ENCODE measurements at places on chromosomes 6 and 20.

- no peak for DNase-seq
Measured at GRCh38 chr20:59816146-59816738, 117.2 kb downstream of the SYCP2 start.

GRCh38 chr6:152301765-152302568 is 335.2 kb downstream of the SYNE1 start:
- peak; percentile 87 for DNase-seq

- DNase-seq, result no peak
Measured at GRCh38 chr20:35307666-35308653, 15.7 kb upstream of the FAM83C start.

DNA sequence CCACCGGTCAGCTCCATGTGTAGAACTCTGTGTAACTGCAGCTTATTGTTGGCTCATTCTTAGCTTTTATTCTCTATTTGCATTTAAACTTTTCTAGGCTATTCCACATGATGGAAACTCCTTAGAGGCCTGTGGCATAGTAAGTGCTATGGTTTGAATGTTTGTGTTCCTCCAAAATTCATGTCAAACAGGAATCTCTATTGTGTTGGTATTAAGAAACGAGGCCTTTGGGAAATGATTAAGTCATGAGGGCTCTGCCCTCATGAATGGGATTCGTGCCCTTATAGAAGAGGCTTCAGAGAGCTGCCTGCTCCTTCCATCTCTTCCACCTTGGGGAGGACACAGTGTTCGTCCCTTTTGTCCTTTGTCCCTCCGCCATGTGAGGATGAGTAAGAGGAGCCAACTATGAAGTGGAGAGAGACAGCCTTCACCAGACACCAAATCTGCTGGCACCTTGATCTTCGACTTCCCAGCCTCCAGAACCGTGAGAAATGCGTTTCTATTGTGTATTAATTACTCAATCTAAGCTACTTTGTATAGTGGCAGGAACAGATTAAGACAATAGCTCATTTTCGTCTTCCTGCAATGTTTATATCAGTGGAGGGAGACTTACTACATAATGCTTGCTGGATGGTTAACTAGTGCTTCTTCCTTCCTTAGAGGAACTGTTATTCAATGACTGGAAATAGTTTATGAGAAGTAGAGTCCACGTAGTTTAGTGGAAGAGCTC is 361.1 kb downstream of the FARS2 start:
- DNase-seq, result no peak

- DNase-seq, result no peak
Measured at GRCh38 chr20:33273117-33273851, 9.7 kb upstream of the BPIFB1 start.

DNA sequence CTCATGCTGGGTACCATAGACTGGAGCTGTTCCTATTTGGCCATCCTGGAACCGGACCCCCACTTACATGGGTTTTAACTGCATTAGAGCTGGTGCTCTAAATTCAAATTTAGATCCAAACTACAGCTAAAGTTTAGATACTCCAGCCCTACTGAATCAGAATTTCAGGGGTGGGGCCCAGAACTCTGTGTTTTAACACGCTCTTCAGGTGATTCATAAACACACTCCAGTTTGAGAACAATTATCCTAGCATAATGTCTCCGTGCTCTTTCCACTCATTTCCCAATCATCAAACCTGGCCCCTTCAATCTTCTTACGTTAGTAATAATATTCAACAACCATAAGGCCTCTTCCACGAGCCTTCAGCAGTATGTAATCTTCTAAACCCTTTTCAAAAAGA is 15.3 kb downstream of the TRPC4AP start:
- no peak for DNase-seq

DNA sequence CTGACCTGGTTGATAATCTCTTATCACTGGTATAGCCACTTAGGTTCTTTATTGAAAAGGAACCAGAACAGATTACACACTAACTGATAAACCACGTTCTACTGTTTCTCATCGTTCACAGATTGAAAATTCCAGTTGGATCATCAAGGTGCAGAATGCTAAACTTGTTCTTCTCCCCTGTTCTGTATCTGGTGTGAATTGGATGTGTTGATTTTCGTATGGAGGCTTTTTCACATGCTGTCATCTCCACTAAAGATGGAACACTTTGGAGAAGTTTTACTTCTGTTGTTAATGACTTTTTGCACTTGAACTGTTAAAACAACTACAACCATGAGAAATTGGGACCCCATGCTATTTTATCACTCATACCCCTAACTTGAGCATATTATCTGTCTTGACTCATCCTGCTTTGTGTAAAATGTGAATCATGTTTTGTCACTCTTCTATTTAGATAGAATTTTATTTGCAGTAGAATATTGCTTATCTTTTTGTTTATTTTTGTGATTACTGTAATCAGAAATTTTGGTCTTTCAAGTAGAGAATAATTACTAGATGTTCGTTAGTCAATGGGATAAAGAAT is 17.5 kb downstream of the VAPB start:
- DNase-seq, result no peak

- no peak for DNase-seq
Measured at GRCh38 chr20:62545901-62546525, 70.2 kb upstream of the GATA5 start.

DNA sequence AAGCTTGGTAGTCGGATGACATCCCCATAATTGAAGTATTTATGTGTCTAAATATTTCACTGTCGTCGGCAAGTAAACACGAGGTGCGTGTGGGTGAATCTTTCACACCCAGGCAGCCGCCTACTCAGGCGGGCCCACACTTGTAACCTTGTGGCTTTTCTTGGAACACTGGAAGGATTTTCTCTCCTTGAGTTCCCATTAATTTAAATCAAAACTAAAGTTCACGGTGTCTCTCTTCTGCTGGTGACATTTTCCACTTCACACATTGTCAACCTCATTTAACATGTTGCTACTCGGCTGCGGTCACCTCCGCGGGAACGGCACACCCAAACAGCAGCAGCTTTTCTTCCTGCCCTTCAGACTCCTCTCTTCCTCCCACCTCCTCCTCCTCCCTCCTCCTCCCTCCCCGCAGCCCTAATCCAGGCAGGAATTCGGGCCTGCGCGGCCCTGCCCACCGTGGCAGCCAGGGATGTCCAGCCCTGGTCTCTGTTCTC is 336.6 kb downstream of the QKI start:
- no peak for DNase-seq

GRCh38 chr20:1478566-1478965 is 11.9 kb upstream of the NSFL1C start:
- DNase-seq, result no peak

- DNase-seq, result no peak
Measured at GRCh38 chr6:33759887-33760629, 13.4 kb upstream of the IP6K3 start.

- DNase-seq, result no peak
Measured at GRCh38 chr6:107121964-107122495, 6.7 kb upstream of the BEND3 start.

DNA sequence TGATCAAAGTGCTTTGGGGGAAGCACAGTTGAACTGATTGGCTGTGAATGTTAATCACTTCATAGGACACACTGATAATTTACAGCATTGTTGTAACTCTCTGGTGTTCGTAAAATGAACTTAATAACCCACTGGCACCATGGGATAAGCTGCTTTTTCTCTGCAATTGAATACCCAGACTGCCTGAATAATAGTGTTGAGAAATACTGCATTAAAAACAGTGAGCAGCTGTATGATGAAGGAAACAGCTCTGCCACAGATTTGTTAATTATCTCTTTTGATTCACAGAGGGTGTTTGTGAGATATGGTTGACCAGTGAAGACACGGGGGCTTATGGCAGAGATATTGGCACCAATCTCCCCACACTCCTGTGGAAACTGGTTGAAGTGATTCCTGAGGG is 420.9 kb downstream of the CDKAL1 start:
- DNase-seq, result no peak

DNA sequence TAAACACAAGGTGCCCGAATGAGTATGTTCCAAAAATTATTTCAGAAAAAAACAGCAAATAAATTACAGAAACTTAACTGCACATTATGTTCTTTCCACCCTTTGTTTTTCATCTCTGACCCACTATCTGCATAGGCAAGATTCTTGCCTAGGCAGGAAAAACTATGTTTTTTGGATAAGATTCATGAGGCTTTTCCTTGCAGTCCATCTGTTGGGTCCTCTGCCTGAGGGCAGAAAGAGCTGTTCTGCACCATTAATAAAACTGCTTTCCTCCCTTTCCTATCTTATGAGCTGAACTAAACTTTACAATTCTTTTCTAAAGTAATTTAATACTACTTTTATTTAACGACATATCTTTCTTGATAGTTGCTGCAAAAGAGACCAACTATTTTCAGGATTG is 21.1 kb downstream of the ENPP1 start:
- no peak for DNase-seq

- DNase-seq, result no peak
Measured at GRCh38 chr6:26232940-26233648, 131.9 kb upstream of the BTN3A2 start.

DNA sequence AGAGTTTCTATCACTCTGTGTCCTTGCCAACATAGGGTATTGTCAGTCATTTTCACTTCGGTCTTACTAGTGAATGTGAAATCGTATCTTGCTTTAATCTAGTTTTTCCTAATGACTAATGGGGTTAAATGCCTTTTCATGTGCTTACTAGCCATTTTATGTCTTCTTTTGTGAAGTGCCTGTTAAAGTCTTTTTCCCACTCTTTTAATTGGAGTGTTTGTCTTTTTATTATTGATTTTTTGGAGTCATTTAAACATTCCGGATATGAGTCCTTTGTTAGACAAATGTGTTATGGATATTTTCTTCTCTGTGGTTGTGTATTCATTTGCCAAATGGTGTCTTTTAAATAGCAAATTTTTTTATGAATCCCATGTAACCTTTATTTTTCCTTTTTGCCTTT is 194.6 kb downstream of the CDH26 start:
- no peak for DNase-seq

- DNase-seq, result no peak
Measured at GRCh38 chr6:17392978-17393891, at the start of gene CAP2. Gene CAP2 (plus strand): TSS chr6:17393595. CDS start chr6:17421556, 27,961 bp downstream.

DNA sequence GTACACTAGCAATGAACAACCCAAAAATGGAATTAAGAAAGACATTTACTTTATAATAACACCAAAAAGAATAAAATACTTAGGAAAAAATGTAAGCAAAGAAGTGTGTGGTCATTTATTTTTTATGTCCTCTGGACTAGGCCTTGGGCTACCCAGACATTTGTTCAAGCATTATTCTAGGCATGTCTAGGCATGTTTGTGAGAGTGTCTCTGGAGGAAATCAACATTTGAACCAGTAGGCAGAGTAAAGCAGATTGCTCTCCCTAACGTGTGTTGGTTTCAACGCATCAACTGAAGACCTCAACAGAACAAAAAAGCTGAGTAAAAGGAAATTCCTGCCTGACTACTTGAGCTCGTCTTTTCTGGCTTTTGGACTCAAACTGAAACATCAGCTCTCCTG is 84.5 kb downstream of the ANKEF1 start:
- DNase-seq, result peak; percentile 58

DNA sequence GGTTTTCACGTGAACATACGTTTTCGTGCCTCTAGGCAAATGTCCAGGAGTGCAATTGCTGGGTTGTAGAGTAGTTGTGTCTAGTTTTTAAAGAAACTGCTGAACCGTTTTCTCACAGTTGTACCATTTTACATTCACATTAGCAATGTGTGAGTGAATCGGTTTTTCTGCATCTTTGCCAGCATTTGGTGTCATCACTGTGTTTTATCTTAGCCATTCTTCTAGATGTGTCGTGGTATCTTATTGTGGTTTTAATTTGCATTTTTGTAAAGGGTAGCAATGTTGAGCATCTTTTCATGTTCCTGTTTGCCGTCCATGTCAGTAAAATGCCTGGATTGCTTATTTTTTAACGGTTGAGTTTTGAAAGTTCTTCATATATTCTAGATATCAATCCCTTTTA is 10.2 kb downstream of the DOK5 start:
- DNase-seq, result no peak

DNA sequence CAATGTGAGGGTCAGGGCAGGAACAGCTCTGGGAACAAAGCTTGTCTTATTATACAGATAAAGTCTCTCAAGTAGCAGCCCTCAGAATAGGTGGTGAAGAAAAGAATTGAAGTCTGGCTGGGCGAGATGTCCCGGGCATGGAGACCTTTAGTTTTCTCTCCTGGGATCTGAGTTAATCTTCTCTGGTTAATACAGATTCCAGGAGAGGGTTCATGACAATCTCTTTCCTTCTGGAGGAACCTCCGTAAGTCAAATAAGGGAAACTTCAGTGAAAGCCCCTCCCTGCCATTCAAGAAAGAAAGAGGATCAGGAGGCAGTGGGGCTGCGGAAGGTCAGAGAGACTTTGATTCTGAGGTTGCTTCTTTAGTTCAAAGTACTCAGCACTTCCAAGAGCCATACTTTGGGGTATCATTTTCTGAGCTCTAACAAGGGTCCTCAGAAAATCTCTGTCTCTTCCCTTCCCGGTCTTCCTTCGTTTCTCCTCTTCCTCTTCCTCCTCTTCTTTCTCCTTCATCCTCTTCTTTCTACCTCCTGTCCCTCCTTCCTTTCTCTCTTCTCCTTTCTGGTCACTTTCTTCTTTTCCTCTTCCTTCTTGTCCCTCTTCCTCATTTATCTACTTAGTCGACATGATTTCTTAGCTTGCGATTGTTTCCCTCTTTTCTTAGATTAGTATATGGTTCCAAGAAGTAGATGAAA is 4.6 kb upstream of the ZNF184 start:
- no peak for DNase-seq

GRCh38 chr6:100880149-100880852 is 828 bp downstream of the ASCC3 start:
- DNase-seq, result no peak

GRCh38 chr20:12824328-12825225 is 184.2 kb upstream of the SPTLC3 start:
- DNase-seq, result no peak

Data from SHP77 treated with DMSO at 0.1 percent for 48 hours (cell line).